ENCODE measurements at places on chromosomes 2 and 18.

DNA sequence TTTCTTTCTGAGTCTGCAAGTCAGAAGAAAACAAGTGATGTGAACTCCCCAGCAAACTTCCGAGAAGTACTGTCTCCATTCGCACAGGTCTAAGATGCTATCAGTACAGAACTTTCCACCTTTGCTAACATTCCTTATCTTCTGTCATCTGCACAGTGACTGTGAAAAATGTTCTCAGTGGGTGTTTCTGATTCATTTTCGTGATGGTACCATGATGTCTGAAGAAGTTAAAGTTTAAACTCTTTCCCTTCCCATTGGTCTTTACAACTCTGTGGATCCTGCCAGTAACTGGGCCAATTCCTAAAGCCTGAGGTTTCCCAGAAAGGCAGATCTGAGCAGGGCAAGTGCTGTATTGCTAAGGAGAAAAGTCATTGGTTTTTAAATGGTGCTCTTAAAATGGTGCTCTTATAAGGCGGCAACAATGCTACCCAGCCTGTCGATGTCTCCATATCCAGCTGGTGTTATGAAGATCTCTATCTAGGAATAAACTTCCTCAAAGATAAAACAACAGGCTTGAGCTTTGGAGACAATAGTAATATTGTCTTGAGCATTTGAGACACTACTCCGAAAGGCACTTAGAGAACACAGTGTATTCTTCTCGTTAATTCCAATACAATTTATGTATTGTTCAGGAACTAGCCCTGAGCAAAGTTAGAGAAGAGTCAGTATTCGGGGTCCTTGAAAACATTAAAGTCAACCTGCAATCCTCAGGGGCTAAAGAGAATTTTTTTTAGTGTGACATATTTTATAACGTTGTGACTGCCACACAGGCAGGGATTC is 232.3 kb downstream of the OSR1 start:
- no peak for DNase-seq

DNA sequence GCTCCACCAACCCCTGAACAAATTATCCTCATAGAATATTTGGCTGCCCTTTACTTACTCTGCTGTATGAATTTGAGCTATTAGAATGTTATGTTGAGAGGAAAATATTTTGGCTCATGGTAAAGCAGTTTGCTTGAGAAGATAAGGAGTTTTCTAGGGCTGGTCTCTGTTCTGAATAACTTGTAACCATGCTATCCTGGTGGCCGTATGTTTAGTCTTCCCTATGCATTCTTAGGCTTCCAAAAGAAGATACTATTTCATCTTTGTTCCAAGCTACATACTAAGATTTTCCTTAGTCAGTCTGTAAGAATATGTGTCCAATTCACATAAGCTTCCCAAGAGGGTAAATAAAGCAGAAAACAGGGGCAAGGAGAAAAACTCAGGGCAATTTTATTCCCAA is 1105.1 kb upstream of the PIK3C3 start:
- no peak for DNase-seq

GRCh38 chr2:147628971-147629421 is 215.8 kb upstream of the ACVR2A start:
- peak; percentile 95 for DNase-seq

- DNase-seq: no peak
Measured at GRCh38 chr2:64666810-64667438, 13.2 kb upstream of the SERTAD2 start.

GRCh38 chr2:45380131-45380836 is 230.8 kb downstream of the SRBD1 start:
- no peak for DNase-seq

- DNase-seq: no peak
Measured at GRCh38 chr2:120976501-120977307, 241.0 kb downstream of the GLI2 start.

GRCh38 chr2:174328114-174328960 is 6.4 kb upstream of the SP9 start:
- peak; percentile 7 for DNase-seq

DNA sequence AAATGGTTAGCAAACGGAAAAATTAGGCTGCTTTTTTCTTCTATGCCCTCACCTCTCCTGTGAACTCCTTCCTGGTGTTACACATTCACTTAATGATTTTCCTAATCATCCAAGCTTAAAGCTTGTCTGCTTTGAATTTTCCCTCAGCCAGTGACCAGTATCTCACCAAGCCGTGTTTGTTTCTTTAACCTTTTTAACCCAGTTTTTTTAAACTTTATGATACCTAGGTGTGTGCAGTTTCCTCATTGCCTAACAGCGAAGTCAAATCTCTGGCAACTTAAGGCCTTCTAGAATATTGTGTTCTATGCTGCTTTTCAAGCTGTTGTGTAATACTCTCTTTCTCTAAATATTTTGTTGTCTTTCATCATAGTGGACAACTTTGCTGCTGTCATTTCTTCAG is 113.0 kb downstream of the PIK3C3 start:
- no peak for DNase-seq
